ENCODE measurements at places on chromosomes 11 and 22.

- DNase-seq: no peak
Measured at GRCh38 chr22:22161924-22162851, 82.4 kb upstream of the VPREB1 start.

GRCh38 chr22:45823336-45823735 is 151.7 kb downstream of the ATXN10 start:
- DNase-seq: no peak

DNA sequence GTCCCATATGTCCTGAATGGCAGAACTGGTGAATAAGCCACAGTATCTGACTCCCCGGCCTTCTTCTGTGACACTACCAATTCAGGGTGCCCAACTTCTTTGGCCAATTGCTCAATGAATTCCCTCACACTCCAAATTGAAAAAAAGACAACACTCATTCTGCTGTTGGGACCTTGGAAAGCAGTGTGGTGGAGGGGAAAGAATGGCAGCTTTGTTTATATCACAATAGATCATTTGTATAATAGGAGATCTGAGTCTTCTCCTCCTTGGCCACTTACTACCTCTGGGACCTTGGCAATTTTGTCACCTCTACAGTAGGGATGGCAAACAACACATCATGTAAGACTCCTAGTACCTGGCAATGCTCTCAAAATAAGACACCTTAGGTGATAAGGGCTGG is 64.6 kb downstream of the OPCML start:
- no peak for DNase-seq

DNA sequence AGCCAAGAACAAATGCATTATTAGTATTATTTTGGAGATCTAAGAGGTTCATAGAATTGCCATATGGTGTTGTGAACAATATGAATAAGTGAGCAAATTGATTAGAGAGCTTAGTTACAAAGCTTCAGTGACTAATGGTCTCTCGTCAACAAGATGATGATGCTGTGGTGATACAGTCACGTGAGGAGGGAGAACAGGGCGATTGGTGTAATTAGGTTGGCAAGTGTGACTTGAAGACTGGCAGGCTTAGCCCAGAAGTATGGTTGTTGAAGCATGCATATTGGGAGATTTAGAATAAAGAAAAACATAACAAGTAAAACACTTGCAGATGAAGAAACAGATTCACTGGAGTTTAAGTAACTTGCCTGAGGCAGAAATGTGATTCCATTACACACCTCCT is 100.6 kb upstream of the SORL1-AS1 start:
- no peak for DNase-seq

GRCh38 chr22:28497188-28497587 is 182.5 kb downstream of the TTC28 start:
- DNase-seq: no peak

GRCh38 chr22:19663821-19664355 is 50.4 kb upstream of the SEPTIN5 start:
- no peak for DNase-seq

All from stimulated activated CD8-positive, alpha-beta memory T cell treated with anti-CD3 and anti-CD28 coated beads, Interleukin-7, amount 100 ng/mL, for 1 hour (primary cell).